ENCODE measurements at places on chromosomes 4 and X.
A peak's percentile ranks its signal among the peaks of the same experiment; 100 is the strongest.

- DNase-seq = no peak
Measured at GRCh38 chr4:185128272-185129119, 14.6 kb upstream of the SLC25A4 start.

GRCh38 chr4:141891260-141892120, 255.1 kb downstream of the IL15 start:
- DNase-seq = no peak

- DNase-seq = peak; percentile 19
Measured at GRCh38 chr4:35934320-35934981, 309.9 kb downstream of the ARAP2 start.

- no peak for DNase-seq
Measured at GRCh38 chrX:12709047-12709446, 82.2 kb upstream of the PRPS2 start.

GRCh38 chr4:74316397-74316796, 8.1 kb downstream of the EPGN start:
- no peak for DNase-seq

GRCh38 chr4:870951-871350, 45.0 kb upstream of the CPLX1 start:
- DNase-seq = no peak

- DNase-seq = no peak
Measured at GRCh38 chr4:163392328-163392727, 48.6 kb downstream of the NPY5R start.

GRCh38 chrX:51456814-51457213, 39.6 kb downstream of the NUDT11 start:
- peak; percentile 1 for DNase-seq

- DNase-seq = no peak
Measured at GRCh38 chr4:112633477-112634235, 3.1 kb downstream of the ZGRF1 start.

GRCh38 chr4:13504374-13504773, 20.2 kb upstream of the RAB28 start:
- no peak for DNase-seq

DNA sequence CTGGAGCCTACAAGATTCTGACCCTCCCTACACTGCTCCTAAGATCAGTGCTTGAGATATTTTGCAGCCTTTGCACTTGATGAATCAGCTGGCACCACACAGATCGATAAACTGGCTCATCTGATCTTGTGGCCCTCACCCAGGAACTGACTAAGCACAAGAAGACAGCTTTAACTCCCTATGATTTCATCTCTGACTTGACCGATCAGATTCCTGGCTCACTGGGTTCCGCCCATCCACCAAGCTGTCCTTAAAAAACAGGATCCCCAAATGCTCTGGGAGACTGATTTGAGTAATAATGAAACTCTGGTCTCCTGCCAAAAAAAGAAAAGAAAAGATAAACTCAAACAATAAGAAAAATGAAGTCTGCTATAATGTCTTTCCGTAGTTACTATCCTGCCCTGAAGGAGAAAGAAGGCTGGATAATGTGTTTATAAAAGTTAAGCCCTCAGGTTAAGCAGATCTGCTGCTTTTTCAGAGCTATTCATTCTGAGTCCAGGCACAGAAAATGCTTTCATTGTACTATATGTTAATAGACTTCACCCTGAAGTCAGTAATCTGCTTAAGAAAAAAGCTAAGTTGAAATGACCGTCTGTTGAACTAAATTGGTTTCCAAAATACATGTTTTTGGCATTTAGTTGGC, 795.2 kb downstream of the TRIML1 start:
- DNase-seq = no peak

GRCh38 chr4:53937918-53938317, 126.5 kb downstream of the CHIC2 start:
- peak; percentile 57 for DNase-seq

DNA sequence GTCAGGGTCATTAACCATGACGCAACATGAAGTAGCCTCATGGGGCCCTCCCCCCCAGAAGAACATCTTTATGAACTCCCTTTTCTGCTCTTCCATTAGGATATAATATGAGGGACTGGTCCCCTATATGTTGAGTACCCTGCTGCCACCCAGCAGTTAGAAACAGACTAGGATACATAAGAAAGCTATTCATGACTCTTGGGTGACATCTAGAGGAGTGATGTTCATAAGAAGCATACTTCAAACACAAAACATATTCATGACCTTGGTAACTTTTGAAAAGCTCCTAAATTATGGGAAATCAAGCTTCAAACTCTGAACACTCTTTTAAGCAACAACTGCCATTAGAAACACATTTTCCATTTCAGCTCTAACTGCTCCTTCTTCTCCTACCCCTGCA, 155.2 kb upstream of the SPIN4 start:
- DNase-seq = peak; percentile 24

GRCh38 chr4:166065324-166065723, 192.3 kb downstream of the TLL1 start:
- DNase-seq = no peak

DNA sequence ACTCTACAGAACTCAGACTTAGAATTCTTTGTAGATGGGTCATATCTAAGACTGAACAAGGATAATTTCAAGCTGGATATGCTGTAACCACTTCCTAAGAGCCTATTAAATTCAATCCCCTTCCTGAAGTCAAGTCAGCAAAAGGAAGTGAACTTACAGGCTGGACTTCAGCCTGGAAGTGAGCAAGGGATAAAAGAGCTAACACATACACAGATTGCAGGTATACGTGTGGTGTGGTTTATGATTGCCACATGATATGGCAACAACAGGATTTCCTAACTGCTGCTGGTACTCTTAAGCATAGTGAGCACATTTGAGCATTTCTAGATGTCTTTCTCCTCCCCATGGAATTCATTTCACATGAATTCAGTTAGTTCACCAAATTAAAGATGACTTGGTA, 38.2 kb upstream of the UXT start:
- no peak for DNase-seq

DNA sequence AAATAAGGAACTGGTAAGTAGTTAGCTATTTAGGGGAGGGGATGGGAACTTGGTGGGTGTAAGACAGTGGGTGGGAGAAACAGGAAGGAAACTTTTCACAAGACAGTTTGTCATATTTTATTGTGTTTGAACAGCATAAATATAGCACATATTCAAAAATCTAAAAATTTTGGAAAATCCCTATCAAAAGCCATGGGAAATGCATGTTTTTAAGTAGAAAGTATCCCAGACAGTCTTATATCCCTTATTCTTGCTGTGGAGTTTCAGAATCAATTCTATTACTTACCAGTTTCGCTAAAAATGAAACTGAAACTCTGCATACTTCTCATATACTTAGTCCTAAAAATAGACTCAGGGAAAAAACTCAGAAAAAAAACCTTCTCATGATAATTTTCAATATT, 22.3 kb upstream of the RASGEF1B start:
- no peak for DNase-seq

GRCh38 chr4:120685756-120686278, 236.7 kb downstream of the PRDM5 start:
- DNase-seq = no peak

DNA sequence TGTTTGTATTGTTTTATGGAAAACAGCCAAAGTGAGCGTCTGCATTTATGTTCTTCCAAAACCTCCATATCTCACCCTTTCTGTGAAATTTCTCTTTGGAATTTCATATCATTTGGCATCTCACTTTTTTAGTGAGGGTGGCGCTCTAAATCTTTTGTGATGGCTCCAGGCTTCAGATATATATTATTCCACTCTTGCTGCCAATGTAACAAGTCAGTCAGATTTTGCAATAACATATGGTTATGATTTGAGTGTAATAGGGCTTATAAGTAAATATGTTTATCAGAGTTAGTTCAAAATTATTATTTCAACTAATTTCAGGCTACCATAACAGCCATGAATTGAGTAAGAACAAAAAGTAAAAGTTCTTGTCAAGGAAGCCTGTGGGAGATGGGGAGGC, 314.7 kb downstream of the PDGFC start:
- no peak for DNase-seq

- DNase-seq = no peak
Measured at GRCh38 chr4:108901291-108901690, 138.4 kb upstream of the ETNPPL start.

GRCh38 chr4:104571341-104571740, 76.6 kb upstream of the CXXC4 start:
- no peak for DNase-seq

- no peak for DNase-seq
Measured at GRCh38 chrX:14899607-14900006, 26.4 kb downstream of the MOSPD2 start.

DNA sequence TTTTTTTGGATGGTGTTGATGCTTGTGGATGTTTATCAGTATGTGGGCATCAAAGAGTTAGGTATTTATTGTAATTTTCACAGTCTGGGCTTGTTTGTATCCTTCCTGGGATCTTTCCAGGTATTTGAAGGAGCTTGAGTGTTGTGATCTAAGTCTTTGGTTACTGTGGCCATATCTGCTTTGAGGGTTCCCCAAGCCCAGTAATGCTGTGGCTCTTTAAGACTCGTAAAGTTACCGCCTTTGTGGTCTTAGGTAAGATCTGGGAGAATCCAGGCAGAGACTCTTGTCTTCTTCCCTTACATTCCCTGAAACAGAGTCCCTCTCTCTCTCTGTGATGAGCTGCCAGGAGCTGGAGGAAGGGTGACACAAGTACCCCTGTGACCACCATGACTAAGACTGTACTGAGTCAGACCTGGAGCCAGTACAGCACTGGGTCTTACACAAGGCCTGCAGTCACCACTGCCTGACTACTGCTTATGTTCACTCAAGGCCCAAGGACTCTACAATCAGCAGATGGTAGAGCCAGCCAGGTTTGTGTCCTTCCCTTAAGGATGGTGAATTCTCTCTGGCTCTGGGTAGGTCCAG, 62.2 kb downstream of the FMR1NB start:
- no peak for DNase-seq

DNA sequence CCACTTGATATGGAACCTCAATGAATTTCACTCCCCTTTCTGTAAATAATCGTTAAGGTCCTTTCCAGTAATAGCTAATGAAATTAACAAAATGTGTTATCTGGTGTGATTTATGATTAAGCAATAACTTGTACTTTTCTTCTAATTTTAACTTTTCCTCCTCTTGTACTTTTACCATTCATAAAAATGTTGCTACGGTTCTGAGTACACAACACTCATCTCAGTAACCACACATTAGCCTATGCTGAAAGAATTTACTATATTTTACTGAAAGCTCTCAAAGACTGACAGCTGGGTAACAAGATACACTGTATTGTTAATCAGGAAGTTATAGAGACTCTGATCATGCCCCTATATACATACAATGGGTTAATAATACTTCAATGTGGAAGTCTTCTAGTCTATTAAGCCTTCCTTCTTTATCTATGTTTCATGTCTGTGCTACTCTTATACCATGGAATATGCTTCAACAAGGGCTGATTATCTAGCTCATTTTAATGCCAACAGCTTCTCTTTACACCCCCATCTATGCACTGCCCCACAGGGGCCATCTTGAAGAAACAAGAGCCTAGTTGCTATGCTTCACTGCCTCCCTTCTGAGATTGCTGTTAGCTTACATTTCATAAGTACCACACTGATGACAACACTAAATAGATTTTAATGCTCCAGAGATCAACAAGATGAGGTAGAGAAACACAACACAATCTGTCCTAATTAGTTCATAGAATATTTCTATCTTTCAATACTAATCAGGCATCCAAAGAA, 39.1 kb downstream of the LAMP2 start:
- no peak for DNase-seq

- no peak for DNase-seq
Measured at GRCh38 chr4:122625156-122625555, 4.3 kb upstream of the IL21 start.

DNA sequence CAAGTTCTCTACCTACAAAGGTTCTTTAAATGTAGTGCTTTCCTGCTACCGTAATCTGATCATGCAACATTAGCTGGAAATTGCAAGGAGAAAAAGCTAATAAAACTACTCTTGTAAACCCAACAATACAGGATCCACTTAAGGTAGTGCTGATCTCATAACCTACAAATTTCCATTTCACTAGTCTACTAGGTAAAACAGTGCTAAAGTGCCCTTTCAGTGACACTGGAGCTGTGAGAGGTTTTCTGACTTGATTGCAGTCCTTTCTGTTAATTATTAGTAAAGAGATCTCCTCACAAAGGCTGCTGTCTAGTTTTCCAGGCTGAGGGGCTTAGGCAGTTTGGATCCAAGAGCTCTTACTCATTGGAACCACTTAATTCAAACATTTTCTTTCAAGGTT, 1118.7 kb downstream of the SH3BGRL start:
- DNase-seq = peak; percentile 3

DNA sequence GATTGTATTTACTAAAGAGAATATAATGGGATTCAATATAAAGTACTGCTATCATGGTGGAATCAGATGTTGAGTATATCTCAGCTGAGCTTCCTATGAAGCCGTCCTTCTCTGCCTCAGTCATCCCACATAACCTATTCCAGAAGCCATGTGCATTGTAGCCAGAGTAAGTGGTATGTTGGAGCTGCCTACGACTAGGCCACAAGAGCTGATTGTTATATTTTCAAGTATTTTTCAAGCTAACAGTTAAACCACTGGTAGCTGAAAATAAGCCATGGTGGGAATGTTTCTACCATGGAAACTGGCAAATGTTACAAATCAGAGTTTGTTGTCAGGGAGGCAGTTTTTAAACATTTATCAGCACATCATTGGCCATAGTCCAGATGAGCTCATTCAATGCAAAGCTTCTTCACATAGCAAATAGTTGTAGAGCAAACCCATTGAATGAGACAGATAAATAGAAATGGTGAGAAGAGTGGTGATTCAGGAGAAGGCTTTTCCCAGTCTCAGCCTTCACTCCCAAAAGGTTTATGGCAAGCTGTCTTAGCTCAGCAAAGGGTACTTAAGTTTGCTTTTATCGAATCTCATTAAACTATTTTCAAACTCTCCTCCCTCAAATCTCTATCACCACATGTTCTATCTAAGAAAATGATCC, 436.4 kb downstream of the PCDH19 start:
- no peak for DNase-seq

DNA sequence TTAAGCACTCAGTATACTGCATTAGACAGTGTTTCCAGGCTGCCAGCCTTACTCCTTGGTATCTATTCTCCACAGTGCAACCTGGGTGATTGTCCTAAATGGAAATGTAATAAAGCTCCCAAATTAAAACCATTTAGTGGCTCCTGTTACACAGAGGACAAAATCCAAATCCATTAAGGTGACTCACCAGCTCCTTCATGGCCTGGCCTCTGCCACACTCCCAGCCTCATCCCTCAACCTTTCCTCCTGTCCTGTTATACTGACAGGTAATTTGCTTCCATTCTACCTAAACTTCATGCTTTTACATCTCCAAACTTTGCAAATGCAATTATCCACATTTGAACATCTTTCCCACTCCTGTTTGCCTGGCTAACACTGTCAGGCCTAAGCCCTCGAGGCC, 140.3 kb downstream of the INPP4B start:
- no peak for DNase-seq

DNA sequence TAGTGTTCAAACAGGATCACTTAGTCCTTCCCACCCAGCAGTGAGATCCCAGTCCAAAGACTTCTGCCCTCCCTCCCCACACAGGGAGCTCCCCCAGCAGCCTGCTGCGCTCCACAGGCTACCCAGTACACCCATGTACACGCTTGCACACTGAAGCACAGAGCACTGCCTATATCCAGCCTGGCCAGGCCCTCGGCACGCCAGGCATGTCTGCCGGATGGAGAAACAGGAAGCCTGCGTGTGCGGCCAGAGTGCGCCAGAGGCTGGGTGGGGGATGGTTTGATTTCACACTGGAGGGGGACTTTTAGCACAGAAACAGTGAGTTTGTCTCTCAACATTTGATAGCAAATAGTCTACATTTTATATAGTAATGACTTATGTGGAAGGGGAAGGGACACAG, 833.5 kb upstream of the IGFBP7 start:
- DNase-seq = no peak

GRCh38 chr4:76277667-76278066, 26.1 kb downstream of the FAM47E start:
- no peak for DNase-seq

GRCh38 chr4:137387924-137388323, 144.4 kb downstream of the PCDH18 start:
- no peak for DNase-seq

All from Caco-2 (cell line).